ENCODE measurements at places on chromosomes 7 and 10. TPM values are rescaled to one million over a fixed set of nuclear protein-coding genes. Genes with fewer than 3 reads are reported as not detected.

OR13A1 gene
- polyA plus RNA-seq, result not detected

SPDYE17 gene
- not detected for polyA plus RNA-seq

FAM180A gene
- polyA plus RNA-seq, result not detected

XRCC2 gene
- polyA plus RNA-seq, result 0.41 TPM

SNCG gene
- not detected for polyA plus RNA-seq

ZNF425 gene
- polyA plus RNA-seq, result 0.65 TPM

LIPF gene
- not detected for polyA plus RNA-seq
